Stimulated activated CD4-positive, alpha-beta T cell treated with anti-CD3 and anti-CD28 coated beads, Interleukin-15, amount 100 ng/mL, for 48 hours (primary cell): ENCODE measurements at places on chromosomes 2 and 18.

- no peak for DNase-seq
Measured at GRCh38 chr2:73822991-73823390, 5.8 kb upstream of the STAMBP start.

DNA sequence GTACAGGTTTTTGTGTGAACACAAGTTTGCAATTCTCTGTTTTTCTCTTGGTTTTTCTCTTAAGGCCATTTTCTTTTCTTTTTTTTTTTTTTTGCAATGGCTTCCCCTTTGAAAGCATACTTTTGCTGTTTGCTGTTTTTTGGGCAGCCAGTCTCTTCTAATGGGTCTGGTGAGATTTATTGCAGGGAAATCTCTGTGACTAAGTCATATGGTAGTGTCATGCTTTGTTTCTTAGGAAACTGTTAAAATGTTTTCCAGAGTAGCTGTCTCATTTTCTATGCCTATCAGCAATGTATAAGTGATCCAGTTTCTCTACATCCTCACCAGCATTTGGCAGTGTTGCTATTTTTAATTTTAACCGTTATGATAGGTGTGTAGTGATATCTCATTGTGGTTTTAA is 27.9 kb upstream of the CDCA7 start:
- DNase-seq, result no peak

DNA sequence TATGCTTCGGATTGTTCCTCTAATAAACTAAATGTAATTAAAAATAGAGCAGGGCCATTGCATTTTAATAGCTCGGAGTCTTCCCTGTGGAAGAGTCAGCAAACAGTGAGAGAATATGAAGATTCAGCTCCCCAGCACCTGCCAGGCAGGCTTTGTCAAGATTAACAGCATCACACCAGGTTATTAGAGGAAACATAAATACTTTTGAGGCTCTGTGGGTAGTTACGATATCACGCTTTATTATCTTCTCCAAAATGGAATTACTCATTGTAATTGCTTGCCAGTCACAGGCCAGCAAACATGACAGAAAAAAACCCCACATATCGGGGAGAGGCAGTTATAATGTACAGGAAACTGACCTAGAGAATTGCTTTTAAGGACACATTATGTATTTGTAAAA is 303.9 kb downstream of the CPS1 start:
- no peak for DNase-seq

GRCh38 chr18:44715245-44715644 is 34.6 kb downstream of the SETBP1 start:
- DNase-seq, result no peak

- DNase-seq, result no peak
Measured at GRCh38 chr2:82913566-82913965, 1545.5 kb downstream of the SUCLG1 start.

GRCh38 chr2:161237392-161238264 is 70.6 kb upstream of the PSMD14 start:
- peak; percentile 21 for DNase-seq

DNA sequence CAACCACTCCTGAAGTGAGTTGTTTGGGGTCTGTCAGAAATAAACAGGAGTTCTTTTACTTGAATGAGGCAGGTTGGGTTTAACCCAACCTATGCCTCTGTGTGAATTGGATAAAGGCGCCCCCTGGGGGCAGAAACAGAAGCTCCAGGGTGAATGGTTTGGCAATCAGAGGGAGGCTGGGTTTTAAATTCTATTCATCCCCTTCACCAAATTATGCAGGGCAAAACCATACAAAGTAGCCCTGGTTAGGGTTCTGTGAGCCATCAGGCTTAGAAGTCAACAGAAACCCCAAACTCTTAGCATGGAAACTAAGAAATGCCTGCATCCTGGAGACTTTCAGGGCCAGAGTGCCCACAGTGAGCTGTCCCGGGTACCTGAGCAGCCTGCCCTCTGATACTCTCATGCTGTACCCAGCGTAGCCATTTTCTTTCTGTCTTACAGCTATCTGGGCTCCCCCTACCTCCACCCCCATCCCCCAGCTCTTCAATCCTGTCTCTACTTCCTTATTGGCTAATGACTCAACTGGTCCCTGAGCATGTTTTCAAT is 241.5 kb downstream of the ICOS start:
- DNase-seq, result peak; percentile 35

DNA sequence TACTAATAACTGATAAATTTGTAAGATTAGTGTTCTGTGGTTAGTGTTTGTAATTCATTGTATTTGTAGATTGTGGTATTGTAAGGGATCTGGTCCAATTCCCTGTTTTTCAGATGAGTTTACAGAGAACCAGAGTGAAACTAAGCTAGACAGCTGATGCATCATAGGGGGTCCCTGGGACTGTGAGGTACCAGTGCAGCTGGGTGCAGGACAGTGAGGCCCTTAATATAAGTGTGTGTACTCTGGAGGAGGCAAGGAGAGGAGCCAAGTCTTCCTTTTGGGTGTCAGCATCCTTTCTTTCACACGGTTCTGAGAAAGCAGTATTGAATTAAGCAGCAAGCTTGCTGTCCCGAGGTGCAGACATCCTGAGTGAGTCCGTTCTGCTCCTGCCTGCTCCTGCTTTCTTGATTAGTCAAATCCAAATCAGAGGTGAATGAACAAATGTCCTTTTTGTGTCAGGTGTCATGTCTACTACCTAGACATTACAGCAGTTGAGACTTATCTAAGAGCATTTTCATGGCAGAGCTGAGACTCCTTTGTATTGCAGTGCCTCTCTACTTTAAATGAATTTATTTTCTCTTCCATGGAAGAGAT is 194.9 kb downstream of the MCFD2 start:
- DNase-seq, result no peak

DNA sequence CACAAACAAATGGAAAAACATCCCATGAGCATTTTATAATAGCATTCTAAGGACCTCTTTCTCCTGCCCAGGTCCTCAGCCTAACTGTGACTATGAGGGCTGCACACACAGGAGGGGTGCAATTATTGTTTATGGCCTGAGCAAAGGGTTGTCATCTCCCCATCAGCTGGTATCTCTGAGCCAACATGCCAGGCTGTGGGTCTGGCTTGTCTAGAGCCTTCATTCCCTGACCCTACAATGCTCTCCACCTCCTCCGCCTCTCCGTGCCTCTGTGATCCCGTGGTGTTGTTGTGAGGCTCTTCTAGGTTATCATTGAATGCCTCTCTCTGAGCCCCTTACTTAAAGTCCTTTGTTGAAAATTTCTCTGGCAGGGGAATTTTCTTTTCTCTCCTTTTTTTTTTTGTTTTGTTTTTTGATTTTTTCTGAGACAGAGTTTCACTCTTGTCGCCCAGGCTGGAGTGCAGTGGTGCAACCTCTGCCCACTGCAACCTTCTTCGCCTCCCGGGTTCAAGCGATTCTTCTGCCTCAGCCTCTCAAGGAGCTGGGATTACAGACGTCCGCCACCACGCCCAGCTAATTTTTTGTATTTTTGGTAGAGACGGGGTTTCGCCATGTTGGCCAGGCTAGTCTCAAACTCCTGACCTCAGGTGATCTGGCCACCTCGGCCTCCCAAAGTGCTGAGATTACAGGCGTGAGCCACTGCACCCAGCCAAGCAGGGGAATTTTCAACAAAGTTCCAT is 126.4 kb downstream of the SMAD7 start:
- DNase-seq, result no peak

DNA sequence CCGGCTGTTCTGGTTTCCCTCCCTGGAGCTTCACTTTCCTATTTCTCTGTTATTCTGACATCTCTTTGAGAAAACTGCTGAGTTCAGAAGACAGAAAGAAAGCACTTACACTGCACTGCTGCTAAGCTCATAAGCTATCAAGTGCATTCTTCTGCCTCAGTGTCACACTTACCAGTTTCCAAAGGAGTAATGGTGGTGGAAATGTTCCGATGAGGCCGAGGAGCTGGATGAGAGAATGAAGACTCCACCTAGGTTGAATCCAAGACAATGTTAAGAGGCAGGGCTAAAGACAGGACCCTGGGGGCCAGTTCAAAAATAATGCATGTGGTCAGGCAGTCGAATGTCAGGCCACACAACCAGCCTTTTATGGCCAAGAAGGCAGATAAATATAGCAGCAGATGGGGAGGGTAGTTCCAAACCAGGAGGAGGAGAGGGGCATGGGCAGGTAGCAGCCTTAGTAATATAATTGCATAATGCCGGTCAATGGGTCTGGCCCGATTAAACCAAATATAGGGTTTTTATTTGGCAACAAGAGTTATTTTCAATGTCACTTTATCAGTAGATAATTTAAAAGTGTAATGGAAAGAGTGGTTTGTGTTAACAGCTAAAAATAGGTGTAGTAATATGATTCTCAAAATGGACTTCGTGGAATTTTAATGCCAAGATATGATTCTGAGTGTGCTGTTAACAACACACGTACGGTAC is at the start of gene MYOM1:
Gene MYOM1, minus strand, starts transcription at position 338 of the 705 bp plus-strand sequence. CDS start 4,745 bp downstream, outside the sequence.
- no peak for DNase-seq

DNA sequence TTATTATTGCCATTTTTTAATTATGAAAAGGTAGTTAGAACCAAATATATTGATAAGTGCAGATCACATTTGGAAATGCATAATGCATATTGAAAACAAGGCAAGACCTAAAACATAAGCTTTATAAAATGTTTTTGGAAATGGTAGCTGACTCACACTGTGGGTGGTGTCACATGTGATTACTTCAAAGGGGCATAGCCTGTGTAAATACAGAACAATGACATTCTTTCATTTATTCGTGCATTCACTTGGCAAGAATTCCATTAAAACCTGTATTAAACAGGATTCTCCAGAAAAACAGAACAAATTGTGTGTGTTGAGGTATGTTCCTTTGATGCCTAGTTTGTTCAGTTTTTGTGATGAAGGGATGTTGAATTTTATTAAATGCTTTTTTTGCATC is 427.3 kb upstream of the ST6GAL2 start:
- no peak for DNase-seq

GRCh38 chr2:66729416-66730330 is 294.7 kb downstream of the MEIS1 start:
- no peak for DNase-seq

- DNase-seq, result no peak
Measured at GRCh38 chr18:70428439-70428838, 139.6 kb downstream of the SOCS6 start.

- DNase-seq, result no peak
Measured at GRCh38 chr18:26073758-26074157, 16.7 kb downstream of the SS18 start.

DNA sequence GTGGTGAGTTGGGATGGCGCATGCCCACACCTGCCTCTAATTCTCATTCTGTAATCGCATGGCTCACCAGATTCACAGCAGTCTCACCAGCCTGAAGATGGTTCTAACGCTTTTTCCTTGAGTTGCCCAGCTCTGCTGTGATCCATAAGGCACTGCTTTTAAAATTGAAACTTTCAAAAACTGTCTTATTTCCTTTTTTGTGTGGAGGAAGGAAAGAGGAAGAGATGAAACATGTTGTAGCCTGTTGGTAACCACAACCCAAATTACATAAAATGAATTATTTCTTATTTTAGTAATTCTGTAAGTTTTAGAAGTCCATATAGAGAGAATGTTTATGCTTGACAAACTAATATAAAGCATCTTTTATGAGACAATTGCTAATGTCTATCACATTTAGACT is 165.4 kb downstream of the RBM43 start:
- DNase-seq, result no peak

- no peak for DNase-seq
Measured at GRCh38 chr2:19745318-19746136, 156.3 kb downstream of the TTC32 start.

- no peak for DNase-seq
Measured at GRCh38 chr2:38692636-38693318, 26.9 kb downstream of the GALM start.

DNA sequence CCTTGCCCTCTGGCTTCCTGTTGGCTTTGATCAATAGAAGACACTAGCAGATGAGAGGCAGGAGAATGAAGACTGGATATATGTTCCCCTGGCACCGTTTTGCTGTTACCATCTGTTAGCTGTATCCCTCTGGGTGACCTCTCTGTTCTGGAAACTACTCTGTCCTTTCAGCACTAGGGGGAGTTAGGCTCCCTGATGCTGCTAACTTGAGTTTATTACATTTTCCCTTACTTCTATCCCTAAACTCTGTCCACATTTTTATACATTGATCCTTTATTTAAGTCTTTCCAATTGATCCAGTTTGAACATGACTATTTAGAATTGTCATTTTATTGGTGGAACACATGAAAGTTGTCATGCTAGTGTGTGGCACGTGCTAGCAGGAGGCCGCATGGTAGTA is 1014.3 kb upstream of the CDH2 start:
- no peak for DNase-seq

GRCh38 chr2:235146871-235147565 is 195.2 kb downstream of the SH3BP4 start:
- DNase-seq, result no peak

DNA sequence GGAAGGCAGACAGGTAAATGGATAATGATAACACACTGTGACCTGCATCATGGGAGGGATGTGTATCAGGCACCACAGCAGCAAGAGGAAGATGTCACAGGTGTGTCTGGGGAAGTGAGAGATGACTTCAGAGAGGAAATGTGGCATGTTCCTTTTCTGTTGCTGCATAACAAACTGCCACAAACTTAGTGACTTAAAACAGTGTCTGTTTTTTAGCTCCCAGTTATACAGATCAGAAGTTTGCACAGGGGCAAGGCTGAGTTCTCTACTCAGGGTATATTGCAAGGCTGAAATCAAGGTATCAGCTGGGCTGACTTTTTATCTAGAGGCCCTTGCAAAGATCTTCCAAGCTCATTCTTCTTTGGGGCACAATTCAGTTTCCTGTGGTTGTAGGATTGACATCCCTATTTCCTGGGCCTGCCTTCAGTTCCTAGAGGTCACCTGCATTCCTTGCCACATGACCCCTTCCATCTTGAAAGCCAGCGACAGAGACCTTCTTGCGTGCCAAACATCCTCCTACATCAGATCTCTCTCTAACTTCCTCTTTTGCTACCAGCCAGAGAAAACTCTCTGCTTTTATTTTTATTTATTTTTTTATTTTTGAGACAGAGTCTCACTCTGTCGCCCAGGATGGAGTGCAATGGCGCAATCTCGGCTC is 2.1 kb upstream of the MAP3K2 start:
- no peak for DNase-seq

DNA sequence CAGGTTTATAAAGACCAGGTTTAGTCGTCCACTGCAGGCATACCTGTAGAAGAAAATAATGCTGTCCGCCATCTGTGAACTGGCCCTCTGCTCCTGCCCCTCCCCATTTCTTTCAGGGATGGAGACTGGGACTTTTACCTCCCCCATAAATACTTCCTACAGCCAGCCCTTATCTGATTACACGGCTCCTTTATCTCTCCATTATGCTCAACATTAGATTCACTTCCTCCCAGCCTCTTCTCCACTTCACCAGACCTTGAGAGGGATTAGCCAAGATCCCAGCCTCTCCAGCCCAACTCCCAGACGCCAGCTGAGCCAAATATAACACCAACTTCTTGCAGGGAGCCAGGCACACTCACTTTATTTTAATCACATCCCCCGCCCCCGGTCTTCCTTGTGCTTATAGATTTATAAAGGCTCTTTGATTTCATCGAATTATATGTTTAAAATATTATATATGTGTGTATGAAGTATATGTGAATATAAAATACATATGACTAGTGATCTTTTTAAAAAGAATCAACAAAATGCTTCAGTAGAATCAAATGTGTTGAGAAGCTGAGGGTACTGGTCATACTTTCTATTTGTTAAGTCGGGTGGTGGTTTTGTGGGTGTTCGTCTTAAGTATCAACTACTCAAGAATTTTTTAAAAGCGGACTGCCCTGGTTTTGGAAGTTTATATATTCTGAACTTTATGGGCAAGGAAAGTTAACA is 81.0 kb downstream of the SPRED2 start:
- DNase-seq, result no peak

GRCh38 chr2:130963849-130964793 is 127.4 kb downstream of the ARHGEF4 start:
- DNase-seq, result no peak

- no peak for DNase-seq
Measured at GRCh38 chr2:143720095-143720664, 591.0 kb downstream of the ARHGAP15 start.

GRCh38 chr2:54599326-54599710 is 124.1 kb upstream of the EML6 start:
- no peak for DNase-seq
